Hematopoietic multipotent progenitor cell treated with erythropoietin and hydrocortisone succinate and interleukin-3 and kit ligand, for 4 days (in vitro differentiated cells): ENCODE measurements at places on chromosomes 13 and 19.

DNA sequence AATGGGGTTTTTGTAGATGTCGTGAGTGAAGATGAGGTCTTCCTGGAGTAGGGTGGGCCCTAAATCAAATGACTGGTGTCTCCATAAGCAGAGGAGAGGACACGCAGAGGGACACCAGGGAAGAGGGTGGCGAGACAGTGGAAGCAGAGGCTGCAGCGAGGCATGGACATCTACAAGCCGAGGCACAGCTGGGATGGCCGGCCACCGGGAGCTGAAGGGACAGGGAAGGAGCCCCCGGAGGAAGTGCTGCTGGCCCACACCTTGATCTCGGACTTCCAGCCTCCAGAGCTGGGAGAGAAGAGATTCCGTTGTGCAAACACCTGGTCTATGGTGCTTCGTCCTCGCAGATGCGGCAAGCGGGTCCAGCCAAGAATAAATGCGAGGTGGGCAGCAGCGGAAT, 84.5 kb downstream of the ANKRD10 start:
- no peak for DNase-seq

- DNase-seq = no peak
Observed at GRCh38 chr19:5089283-5089682, 120.4 kb downstream of the KDM4B start.

DNA sequence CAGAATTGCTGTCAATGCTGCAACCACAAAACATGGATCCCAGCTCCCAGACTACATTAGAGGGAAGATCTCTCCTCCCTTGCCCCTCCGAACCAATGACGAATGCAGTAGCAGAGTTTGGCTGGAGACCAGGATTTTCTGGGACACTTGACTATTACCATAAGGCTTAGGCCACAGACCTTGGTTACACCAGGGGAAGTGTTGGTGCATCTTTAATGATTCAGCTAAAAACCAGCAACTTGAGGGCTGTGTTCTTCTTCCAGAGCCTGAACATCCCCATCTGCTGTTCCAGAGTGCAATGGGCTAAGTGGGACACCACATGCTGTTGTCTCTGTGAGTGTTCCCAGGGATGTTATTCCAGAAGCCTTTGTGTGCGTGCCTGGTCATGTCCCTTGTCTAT, 528.2 kb downstream of the LMO7 start:
- no peak for DNase-seq

- no peak for DNase-seq
Observed at GRCh38 chr13:92137520-92137919, 739.1 kb downstream of the GPC5 start.

DNA sequence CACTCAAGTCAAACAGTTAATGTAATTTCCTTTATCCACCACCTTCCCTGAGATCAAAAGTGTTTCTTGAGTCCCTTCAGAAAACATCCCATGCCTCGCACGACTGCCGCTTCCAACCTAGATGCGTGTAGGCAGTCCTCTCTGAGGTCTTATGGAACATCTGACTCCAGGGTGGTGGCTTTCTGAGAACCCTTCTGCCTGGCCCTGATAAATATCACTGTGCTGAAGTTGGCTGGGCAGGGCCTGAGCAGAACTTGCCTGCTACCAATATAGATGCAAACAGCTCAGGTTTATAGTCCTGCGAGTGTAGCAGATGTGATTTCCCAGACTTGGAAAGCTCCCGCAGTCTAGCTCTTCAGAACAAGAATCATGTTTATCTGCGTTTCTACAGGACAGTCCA, 61.1 kb upstream of the GPR12 start:
- DNase-seq = peak; percentile 68

DNA sequence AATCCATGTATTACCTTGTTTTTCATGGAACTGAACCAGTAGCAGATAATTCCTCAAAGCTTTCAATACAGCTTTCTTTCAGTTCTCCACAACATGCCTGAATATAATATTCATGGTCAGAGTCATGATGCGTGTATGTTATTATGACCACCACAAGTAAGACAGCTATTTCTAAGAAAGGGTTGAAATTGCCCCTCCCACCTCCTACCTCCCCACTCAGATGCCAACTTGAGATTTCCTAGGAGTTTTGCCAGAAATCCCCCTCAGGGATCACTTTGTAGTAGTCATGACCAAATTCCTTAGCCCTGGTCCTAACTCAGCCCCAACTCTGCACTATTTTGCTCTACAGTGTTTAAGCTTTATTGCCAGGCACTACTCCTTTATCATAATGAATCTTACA, 69.9 kb upstream of the RAP2A start:
- no peak for DNase-seq

- no peak for DNase-seq
Observed at GRCh38 chr13:98143157-98143553, 261 bp downstream of the FARP1 start.

- peak; percentile 34 for DNase-seq
Observed at GRCh38 chr13:49869519-49869918, 66.6 kb downstream of the SPRYD7 start.

GRCh38 chr13:94701313-94702180, 10.8 kb downstream of the SOX21 start:
- no peak for DNase-seq

- DNase-seq = peak; percentile 93
Observed at GRCh38 chr13:21218351-21219035, 42.0 kb downstream of the MRPL57 start.

DNA sequence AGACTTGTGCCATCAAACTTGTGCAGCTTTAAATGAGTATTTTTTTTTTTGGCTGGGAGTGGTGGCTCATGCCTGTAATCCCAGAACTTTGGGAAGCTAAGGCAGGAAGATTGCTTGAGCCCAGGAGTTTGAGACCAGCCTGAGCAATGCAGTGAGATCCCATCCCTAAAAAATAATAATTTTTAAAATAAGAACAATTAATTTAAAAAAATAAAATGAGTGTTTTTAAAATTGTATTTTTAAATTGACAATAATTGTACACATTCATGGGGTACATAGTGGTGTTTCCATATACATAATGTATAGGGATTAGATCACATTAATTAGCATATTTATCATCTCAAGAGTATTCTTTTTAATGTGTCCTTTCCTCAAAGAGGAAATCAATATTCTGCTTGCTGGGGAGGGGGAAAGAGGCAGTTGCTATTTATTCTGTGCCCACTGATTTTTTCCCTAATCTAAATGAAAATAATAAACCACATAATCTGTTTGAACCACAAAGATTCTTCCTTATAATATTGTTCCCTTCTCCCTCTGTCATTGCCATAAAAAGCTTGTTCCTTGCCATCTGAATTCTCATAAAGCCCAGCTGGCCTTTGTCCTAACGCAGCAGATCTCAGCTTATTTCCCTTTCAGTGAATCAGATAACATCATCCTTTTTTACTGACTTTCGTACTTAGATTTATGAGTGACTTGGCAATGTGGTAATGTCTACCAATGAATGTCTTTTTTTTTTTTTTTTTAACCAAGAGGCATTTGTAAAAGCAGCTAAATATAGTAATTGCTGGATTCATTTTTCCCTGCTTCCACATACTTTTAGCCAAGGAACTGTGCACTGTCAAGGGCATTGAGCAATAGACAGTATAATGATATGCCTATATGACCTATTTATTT, 81.8 kb upstream of the RUBCNL start:
- peak; percentile 45 for DNase-seq
